Stimulated activated CD8-positive, alpha-beta memory T cell treated with anti-CD3 and anti-CD28 coated beads, Interleukin-2, amount 100 ng/mL, for 48 hours (primary cell): ENCODE measurements at places on chromosomes 3 and 15.

DNA sequence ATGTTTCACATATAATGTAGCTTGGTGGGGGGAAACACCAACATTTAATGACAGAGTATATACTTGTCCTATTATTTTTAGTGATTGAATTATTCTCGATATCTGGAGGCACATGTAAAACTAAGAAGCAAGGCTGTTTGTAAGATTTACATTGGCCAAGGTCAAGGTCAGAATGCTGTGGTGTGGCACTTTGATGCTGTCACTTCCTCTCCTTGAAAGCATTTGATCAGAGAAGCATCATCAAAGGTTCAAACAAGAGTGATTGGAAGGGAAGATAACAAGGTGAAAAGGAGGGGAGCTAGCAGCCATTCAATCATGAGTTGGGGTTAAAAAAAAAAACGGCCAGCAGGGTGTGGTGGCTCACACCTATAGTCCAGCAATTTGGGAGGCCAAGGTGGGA is 26.4 kb downstream of the RTF1 start:
- no peak for DNase-seq

DNA sequence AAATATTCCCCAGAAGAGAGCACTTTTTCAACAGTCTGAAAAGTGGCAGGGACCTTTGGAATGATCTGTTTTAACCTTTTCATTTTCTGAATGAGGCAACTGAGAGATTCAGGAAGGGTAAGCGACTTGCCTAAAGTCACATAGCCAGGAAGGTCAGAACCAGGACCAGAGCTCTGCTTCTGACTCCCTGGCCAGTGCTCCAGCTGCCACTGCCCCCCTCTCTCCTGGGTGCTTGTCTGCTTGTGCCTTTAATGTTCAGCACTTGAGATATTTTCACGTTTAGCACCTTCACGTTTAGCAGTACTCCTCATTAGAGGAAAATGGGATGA is 68.3 kb downstream of the SMAD3 start:
- no peak for DNase-seq

DNA sequence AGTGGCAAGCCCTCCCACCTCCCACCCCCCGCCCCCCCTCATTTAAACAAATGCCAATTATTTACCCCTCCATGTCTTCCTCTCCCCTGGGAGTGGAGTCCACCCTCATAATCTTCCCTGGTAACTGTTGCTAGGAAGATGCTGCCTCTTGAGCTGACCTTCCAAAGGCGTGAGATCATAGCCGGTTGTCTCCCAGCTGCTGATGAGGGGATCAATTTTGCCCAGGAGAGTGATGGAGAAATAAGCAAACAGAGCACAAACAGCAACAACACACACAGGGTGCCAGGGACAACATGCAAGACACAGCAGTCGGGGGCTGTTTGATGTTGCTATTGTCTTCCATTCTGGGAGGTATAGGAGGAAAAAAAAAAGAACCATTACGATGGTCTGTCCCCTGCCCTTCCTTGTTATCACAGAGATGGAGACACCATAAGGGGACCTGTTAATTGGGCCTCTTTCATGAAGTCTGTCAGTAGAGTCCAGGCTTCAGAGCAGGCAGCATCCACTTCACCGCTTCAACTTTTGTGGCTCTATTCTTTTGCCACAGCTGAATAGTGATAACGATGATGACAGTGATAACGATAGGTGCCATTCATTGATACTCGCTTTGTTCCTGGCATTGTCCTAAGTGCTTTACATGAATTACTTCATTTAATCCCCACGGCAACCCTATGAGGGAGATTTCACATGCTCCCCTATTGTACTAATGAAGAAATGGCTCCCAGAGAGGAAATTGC is 76.9 kb upstream of the RGMA start:
- no peak for DNase-seq

DNA sequence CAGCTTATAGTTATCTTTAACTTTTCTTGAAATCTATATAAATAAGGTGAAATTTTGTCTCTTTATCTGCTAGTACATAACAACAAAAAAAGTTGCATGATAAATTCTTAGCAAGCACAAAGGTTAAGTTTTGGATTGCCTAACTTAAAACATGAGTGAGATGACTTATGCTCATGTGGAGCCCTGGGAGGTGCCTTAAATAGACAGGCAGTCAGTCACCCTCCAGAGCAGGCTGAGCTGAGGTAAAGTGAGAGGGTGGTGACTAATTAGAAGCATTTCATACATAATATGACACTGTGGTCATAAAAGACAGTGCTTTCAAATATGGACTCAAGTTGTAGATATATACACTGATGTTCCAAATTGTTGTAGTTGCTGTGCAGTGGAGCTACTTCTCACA is 14.6 kb upstream of the MME start:
- DNase-seq = no peak

GRCh38 chr15:69298354-69298696 is 387 bp upstream of the PAQR5 start:
- DNase-seq = no peak

GRCh38 chr3:127588806-127589577 is 1.5 kb downstream of the TPRA1 start:
- DNase-seq = peak; percentile 23

DNA sequence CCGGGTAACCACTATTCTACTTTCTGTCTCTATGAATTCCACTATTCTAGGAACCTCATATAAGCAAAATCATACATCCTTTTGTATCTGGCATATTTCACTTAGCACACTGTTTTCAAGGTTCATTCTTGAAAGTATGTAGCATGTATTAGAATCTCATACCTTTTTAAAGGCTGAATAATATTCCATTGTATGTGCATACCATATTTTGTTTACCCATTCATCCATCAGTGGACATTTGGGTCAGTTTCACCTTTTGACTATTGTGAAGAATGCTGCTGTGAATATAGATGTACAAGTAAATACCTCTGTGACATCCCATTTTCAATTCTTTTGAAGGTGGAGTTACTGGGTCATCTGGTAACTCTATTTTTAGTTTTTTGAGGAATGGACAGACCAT is 36.6 kb upstream of the SEC22A start:
- no peak for DNase-seq

DNA sequence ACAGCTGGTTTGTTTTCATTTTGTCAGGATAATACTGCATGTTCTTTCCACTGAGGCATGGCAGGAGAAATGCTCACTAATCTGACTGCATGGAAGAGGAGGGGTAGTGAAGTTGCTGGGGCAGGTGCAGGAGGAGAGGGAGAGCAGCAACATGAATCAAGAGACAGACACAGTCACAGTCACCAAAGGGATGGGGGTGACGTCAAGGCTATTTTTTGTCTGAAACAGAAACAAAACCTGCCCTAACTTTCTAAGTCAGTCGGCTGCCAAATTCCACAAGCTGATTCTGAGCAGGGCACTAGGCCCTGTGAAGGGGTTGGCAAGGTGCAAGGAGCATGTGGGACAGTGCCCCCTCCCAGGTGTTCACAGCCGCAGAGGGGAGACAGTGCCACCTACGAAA is 186.6 kb upstream of the NSMCE3 start:
- DNase-seq = no peak

DNA sequence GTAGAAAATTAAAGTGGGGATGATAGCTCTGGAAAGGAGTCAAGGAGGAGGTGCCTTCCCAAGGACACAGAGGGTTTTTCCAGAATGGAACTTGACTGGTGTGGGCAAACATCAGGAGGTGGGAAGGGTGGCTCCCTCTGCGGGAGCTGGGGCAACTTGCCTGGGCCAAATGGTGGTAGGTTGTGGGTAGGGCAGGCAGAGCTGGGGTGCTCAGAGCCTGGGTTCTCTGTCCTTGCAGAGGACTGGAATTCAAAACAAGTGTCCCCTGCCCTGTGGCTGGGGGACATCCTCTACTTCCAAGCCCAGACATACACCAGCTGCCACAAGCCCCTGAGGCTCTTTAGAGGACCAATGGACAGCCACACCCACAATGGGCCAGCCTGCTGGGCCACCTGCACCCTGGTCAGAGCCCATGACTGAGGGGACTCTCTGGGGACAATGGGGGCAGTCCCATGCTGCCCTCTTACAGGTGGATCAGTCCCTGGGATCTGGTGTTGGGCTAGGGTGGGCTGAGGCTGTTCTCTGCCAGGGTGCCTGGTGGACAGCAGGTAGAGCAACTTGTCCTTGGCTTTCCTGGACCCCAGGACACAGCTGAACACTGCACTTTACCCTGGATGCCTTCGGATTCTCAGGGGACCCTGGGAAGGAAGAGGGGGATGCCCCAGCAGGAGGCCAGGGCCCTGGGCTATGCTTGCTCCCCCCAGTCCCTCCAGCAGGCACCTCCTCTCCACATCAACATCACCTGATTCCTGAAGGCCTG is 38.6 kb upstream of the CSPG4 start:
- no peak for DNase-seq

DNA sequence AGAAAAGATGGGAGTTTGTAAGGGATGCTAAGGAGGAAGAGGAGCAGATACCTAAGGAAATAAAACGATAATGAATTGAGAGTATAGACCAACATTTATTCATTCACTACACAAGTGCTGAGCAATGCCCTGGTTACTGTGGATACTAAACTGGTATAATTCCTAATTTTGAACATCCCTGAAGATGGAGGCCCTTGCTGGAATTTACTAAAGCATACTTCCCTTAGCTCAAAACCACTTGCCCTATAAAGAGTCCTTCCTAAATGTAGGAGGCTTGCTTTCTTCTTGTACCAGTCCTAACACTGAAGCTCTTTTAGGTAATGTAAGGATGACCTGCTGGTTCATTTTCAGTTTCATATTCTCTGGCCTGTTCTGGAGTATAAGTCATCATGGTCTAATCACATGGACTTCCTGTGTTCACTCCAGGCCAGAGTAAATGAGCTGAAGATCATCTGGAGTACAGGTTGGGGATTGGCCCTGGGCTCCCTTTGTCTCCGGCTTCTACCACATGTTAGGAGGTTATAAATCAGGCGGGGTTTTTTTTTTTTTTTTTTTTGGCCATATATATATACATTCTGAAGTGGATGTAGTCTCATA is 40.1 kb upstream of the MTMR10 start:
- DNase-seq = no peak

GRCh38 chr3:127849368-127849767 is 27.1 kb upstream of the MGLL start:
- DNase-seq = no peak

DNA sequence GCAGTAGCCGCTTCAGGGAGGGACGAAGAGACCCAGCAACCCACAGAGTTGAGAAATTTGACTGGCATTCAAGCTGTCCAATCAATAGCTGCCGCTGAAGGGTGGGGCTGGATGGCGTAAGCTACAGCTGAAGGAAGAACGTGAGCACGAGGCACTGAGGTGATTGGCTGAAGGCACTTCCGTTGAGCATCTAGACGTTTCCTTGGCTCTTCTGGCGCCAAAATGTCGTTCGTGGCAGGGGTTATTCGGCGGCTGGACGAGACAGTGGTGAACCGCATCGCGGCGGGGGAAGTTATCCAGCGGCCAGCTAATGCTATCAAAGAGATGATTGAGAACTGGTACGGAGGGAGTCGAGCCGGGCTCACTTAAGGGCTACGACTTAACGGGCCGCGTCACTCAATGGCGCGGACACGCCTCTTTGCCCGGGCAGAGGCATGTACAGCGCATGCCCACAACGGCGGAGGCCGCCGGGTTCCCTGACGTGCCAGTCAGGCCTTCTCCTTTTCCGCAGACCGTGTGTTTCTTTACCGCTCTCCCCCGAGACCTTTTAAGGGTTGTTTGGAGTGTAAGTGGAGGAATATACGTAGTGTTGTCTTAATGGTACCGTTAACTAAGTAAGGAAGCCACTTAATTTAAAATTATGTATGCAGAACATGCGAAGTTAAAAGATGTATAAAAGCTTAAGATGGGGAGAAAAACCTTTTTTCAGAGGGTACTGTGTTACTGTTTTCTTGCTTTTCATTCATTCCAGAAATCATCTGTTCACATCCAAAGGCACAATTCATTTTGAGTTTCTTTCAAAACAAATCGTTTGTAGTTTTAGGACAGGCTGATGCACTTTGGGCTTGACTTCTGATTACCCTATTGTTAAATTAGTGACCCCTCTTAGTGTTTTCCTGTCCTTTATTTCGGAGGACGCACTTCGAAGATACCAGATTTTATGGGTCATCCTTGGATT is at the start of gene MLH1:
MLH1 (plus strand) TSS at position 193 of the 958 bp plus-strand sequence; CDS start at position 223, 30 bp downstream.
- peak; percentile 88 for DNase-seq

DNA sequence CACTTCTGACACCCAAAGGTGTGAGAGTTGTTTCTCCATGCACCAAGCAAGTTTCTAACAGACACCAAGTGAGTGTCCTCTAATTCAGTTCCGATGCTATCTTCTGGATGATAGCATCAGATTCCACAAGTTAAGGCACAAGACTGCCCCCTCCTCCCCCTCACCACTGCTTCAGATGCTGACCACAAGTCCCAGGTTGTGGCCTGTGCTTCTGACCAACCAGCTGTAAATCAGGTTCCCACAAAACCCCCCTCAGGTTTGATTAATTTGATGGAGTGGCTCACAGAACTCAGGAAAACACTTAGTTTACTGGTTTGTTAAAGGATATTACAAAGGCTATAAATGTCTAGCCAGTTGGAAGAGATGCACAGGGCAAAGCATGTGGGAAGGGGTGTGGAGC is 7.0 kb upstream of the PLA1A start:
- DNase-seq = no peak
